G401 (cell line): ENCODE measurements at places on chromosomes 6 and 20. TPM values are rescaled to one million over a fixed set of nuclear protein-coding genes. Genes with fewer than 3 reads are reported as not detected.

ARG1 gene
- not detected in 2 replicates for total RNA-seq

DEFB112 gene
- total RNA-seq: not detected in 2 replicates

TGIF2 gene
- total RNA-seq: 17.0 and 17.2 TPM in 2 replicates

ACTL10 gene
- total RNA-seq: not detected in 2 replicates
